NCI-H524 (cell line): ENCODE measurements at places on chromosomes 7 and 10.

- DNase-seq: no peak
Measured at GRCh38 chr10:78655979-78656378, 412.8 kb upstream of the ZMIZ1 start.

GRCh38 chr10:57094083-57094482, 733.0 kb upstream of the ZWINT start:
- DNase-seq: no peak

DNA sequence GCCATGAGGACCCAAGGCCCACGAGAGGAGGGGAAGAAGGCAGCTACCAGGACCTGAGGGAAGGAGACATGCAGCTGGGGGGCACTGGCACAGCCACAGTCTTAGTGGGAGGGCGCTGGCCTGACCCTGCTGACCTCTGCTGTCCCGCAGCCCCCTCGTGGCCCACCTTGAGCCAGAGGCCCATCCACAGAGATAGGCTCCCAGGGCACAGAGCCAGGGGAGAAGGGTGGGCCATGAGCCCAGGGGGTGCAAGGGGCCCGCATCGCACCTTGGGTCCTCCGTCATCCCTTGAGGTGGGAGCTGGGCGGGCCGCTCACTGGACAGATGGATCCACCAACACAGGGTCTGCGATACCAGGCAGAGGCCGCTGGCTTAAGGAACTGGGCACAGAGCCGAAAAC, 387.7 kb upstream of the PFKP start:
- DNase-seq: no peak

DNA sequence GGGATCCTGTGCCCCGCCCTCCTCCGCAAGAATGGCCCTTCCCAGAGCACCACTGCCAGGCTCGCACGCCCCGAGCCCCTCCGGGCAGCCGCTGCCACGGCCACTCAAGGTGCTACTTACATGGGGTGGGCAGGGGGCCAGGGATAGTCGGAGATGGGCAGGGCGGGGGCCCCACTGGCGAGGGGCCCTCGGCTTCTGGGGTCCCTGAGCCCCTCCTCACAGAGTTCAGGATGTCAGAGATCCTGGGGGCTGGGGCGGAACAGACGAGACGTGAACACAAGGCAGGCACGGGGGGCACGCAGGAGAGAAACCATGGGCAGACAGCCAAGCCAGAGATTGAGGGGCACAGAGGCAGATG, 25.6 kb downstream of the YKT6 start:
- no peak for DNase-seq

- DNase-seq: no peak
Measured at GRCh38 chr7:42843205-42843800, 68.6 kb downstream of the C7orf25 start.

GRCh38 chr7:25012254-25012653, 32.3 kb upstream of the OSBPL3 start:
- DNase-seq: no peak

DNA sequence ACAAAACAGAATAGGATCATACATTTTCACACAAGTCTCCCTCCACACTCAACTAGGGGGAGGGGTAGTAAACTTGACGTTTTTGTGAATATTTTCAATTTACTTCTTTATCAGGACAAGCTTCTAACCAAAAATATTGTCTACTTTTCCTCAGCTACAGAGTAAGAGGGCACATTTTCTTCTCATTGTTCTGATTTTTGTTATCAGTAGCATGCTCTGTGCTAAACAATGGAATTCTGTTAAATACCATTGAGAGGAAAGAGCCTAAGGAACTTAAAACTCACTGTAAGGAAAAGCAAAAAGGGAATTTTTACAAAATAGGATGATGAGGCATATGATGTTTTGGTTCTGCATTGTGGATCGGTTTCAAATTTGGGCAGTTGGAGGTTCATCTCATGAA, 41.2 kb downstream of the ANLN start:
- no peak for DNase-seq
